Left ventricle myocardium superior (tissue), 1 donor: ENCODE measurements at places on chromosomes 3 and 15. TPM values are rescaled to one million over a fixed set of nuclear protein-coding genes. Genes with fewer than 3 reads are reported as not detected.

- DNase-seq, result no peak
Observed at GRCh38 chr3:13598926-13599886, 50.3 kb downstream of the FBLN2 start.

DNA sequence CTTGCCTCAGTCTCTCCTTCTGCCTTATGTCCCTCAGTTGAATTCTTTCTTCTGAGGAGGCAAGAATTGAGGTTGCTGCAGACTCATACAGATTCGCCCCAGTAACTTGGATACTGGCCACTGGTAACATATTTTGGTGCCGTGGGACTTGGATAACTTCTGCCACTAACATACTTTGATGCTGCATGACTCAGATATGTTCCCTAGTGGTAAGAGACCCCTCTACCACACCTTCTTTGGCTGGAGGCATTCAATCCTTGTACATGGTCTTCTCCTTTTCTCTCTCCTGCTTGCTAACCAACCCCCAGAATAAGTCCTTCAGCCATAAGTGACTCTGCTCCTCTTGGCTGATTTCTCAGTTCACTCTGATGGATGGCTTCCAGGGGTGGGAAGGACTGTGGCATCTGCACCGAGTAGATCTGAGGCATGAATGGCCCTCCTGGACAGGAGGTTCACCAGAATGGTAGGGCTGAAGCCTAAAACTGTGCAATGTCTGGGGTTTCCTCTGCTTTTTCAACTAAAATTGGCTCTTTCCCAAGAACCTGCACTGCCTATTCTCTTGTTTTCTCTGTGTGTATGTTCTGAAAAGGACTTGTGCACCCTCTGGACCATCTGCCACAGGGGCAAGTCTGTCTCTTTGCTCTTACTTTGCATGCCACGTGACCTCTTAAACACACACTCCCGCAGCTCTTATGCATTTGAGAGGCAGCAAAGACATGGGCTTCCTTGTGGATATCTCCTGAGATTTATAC is 55.5 kb upstream of the FSTL1 start:
- DNase-seq, result no peak

GRCh38 chr3:64264501-64265109 is 39.3 kb upstream of the PRICKLE2 start:
- DNase-seq, result no peak

Gene GOLGA6L22
- total RNA-seq, result not detected
